ENCODE measurements at places on chromosomes 6 and 20.

DNA sequence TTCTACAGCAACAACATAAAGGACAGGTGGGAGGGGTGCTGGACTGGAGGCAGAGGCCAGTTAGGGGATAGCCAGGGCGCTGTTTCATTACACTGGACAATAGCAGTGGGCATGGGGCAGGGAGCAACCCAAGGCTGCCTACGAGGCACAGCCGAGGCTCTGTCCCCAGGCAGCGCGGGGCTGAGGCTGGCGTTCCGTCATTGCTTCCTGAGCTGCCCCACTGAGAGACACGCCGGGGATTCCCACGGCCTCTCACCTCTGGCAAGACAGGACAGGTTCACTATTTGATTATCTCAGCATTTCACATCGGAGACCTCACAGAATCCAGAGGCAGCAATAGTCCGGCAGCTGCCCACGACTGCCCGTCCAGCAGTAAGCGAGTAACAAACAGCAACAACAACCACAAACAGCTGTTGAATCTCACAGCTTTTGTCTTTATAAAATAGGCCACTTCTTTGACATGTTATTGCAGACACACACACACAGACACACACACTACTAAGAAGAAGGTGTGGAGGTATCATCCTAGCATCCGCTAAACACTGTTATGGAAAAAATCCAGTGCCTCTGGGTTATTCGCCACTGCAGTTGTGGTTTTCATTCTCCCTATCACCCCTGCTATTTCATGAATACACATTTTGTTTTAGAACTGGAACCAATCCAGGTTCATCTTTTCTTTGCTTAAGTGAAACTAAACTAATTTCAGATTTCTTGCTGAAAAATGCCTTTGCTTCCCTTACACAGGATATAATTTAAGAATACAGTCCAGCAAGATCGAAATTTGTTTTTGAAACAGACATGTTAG, 19.5 kb downstream of the KIF25 start:
- no peak for DNase-seq

- no peak for DNase-seq
Observed at GRCh38 chr6:40437631-40438030, 149.5 kb downstream of the LRFN2 start.

DNA sequence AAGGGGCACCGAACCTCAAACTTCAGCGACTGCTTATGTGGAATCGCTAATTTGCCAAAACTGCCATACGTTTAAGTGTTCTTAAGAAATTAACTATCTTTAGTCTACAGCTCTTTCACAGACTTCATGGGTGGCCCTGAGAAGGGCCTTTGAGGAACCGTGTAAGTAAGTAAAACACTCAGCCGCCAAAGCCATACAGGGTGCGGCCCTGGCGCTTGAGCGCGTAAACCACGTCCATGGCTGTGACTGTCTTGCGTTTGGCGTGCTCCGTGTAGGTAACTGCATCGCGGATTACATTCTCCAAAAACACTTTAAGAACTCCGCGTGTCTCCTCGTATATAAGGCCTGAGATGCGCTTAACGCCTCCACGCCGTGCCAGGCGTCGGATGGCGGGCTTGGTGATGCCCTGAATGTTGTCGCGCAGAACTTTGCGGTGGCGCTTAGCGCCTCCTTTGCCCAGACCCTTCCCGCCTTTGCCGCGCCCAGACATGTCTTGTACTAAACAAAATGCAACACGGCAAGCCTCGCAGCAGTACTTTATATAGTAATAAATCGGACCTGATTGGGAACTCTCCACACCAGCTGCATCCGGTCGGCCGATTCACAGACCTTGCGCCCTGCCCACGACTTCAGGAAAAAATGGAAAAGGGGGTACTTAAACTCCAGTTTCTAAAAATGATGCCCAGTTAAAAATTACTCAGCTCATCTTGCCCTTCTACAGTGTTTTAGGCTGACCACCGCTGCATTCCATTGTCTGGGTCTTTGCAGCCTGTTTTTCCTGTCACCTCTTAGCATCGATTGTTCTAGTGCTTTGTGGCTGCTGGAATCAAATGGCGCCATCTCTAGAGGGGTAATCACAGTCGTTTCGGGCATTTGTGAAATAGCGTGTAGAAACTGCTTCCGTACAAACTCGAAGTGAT, 38.9 kb downstream of the OR2B2 start:
- no peak for DNase-seq

DNA sequence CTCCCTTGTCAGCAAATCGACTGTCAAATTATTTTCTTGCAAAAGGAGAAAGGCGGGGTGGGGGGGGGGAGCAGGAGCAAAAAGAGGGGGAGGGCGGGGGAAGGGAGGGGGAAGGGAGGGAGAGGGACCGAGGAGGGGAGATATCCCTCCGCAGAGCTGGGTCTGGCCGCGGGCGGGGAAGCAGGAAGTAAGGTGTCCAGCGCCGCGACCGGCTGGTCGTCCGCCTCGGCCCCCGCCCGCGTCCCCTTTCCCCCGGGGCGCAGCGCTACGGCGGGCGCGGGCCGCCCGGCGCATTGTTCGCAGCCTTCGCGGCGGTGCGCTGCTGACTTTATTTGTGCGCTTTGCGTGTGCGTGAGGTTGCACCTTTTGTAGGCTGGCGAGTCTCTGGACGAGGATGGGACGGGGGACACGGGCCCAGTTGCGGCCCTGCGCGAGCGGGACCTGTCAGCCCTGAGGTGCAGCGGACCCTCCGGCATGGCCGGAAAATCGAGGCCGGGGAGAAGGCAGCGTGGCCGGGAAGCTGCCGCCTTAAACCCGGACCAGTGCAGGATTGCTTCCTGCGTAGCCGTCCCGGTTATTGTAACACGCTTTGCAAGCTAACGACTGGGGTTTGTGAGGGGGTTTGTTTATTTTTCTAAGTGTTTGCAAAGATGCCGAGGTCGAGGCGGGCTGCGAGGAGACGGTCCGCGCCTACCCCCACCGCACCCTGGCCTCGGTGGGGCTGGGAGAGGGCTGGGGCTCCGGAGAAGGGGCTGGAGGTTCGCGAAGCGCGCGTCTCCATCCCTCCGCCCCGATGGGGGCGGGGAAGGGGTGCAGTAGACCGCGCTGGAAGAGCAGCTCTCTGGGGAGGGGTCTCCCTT, 675 bp upstream of the TRERF1 start:
- DNase-seq, result peak; percentile 70

- peak; percentile 37 for DNase-seq
Observed at GRCh38 chr20:19692685-19693119, 65.4 kb upstream of the RIN2 start.

- DNase-seq, result no peak
Observed at GRCh38 chr6:14317387-14317970, 199.9 kb downstream of the CD83 start.

DNA sequence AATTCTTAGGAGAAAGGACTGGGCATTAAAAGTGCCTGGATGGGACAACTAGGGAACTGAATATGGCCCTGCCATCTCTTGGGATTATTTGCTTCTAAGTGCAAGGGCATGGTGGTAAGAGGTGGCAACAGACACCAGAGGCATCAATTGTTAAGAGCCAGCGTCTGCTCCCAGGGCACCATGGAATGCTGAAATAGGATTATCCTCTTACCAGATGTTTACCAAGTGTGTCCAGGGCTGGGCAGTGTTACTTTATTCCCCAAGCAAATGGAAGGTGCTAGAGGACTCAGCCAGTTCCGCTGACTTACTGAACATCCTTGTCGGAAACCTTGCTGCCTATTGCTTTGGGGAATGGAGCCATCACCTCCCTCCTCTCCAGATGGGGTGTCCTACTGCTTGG, 273.6 kb upstream of the SUPT3H start:
- DNase-seq, result no peak

- no peak for DNase-seq
Observed at GRCh38 chr6:5367510-5367909, 106.2 kb downstream of the FARS2 start.

DNA sequence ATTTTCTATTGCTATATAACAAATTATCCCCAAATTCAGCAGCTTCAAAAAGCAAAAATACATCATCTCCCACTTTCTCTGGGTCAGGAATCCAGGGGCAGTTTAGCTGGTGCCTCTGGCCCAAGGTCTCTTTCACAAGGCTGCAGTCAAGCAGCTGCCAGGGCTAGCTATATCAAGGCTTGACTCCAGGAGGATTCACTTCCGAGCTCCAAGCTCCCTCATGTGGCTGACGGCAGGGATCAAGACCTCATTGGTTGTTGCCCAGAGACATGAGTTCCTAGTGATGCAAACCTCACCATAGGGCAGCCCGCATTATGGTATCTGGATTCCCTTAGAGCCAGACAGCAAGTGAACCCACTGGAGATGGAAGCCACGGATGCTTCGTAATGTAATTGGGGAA, 1.3 kb upstream of the VNN1 start:
- DNase-seq, result no peak

DNA sequence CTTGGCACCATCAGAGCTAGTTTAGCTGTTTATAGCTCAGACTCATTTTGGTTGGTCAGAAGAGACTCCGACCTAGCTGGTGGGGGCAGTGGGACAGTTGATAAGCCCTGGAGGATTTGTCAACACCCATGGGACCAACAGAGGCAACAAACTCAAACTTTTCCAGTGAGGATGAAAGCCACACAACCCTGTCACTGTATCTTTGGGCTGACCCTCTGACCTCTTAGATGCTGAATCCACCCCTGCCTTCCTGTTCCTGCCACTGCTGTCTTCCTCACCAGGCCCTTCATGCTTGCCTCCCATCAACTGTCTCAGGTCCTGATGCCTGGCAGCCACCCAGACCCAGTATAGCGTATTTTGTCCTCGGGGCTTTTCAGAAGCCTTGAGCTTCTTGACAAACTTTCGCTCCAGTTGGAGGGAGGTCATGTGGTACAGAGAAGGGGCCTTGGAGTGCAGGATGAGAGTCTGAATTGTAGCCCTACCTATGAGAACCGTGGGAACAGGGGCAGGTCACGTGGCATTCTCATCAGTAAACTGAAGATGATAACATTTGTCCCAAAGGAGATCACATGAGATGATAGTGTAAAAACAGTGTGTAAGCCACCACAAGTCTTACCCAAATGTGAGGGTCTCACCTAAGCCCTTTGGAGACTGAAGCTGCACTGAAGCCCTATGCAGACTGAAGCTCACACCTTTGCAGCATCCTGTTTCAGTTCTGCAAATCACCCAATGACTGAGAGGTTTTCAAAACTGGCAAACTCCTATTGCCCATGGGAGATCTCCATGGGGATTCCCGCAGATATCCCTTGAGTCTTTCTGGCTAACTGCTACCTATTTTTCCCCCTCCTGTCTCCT, 72.0 kb upstream of the F13A1 start:
- no peak for DNase-seq

DNA sequence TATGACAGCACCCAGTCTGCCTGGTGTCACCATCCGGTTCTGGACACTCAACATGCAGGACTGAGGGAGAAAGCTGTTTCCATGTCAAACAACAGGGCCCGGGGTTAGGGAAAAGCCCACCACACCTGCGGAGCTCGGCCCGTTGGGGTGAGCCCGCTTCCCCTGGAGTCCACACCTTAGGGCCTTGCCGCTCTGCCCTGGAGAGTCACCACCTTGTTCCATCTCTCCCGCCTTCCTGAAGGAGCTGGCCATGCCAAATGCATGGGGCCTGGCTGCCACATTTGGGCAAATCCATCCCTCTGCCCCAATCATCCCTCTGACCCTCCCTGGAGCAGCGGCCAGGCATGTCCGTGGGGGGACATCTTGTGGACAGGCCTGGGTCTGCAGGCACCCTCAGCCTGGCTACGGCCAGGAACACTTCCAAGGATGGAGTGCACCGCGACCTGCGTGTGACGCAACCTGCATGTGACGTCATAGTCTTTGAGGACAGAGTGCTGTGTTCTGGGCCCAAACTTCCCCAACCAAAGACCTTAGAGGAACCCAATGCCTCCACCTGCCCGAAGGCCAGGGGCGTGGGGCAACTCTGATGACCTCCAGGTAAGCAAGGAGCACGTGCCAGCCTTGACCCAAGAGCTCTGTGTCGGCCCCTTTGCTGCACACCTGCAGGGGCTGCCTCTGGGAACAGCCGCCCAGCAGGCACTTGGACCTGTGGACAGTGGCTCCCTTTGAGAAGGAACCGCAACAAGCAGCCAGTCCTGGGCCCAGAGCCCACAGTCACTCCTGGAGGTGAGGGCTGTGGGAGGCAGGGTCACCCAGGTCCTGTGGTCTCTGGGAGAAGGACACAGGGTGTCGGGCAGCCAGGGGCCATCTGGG, 1.7 kb downstream of the CABLES2 start:
- peak; percentile 26 for DNase-seq

DNA sequence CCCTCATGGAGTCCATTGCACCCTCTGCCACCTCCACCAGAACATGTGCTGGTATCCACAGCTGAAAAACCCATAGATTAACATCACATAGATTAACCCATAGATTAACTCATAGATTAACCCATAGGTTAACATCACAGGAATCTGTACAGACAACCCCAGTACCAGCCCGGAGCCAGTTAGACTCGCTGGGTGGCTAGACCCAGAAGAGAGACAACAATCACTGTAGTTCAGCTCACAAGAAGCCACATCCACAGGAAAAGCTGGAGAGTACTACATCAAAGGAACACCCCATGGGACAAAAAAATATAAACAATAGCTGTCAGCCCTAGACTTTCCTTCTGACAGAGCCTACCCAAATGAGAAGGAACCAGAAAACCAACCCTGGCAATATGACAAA, 25.1 kb downstream of the SERPINB9 start:
- DNase-seq, result no peak

- no peak for DNase-seq
Observed at GRCh38 chr6:148969603-148970061, 222.8 kb downstream of the UST start.

GRCh38 chr20:11170565-11170964, 496.8 kb upstream of the JAG1 start:
- no peak for DNase-seq

DNA sequence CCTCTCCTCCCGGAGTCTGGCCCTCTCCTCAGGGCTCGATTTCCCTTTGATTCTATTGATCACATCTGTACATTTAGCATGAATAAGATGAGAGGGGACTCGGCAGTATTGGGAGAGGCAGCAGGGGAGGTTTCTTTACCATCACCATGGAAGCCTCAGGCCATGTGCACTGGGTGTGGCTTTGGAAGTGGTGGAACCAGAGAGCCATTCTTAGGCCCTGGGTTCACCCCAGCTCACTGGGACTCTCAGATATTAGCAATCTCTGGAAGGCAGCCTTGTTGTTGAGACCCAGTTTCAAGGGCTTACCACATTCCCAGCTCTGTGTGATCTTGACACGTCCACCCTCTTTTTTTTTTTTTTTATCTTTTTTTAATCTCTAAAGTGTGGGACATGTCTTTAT, 195.9 kb upstream of the PROKR2 start:
- no peak for DNase-seq

DNA sequence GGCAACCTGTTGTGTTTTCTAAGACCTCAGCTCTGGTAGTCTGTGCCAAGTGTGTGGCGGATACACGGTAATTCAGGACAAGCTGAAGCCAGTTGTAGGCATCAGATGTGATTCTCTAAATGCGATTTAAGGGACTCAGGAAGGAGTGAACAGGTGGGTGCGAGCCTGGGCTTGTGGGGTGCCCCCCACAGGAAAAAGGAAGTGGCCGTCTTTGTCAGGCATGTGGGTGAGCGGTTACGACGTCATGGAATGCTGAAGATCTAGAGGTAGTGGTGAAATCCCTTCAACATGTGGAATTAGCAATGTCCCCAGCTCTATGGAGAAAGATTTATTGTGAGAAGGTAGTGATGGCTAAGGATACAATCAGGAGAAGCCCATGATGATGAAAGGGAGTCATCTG, 95.1 kb upstream of the EXOC2 start:
- no peak for DNase-seq

Data from K562 (cell line).